ENCODE measurements at places on chromosomes 2 and 18. TPM values are rescaled to one million over a fixed set of nuclear protein-coding genes. Genes with fewer than 3 reads are reported as not detected.

Gene SERPINB13
- total RNA-seq: not detected

Gene GPBAR1
- total RNA-seq: 0.65 TPM

Gene SLC16A14
- total RNA-seq: 1.8 TPM

Gene GYPC
- total RNA-seq: 22.3 TPM

Gene SERPINB4
- total RNA-seq: 0.35 TPM

Gene APOB
- not detected for total RNA-seq

Gene B3GNT7
- total RNA-seq: 4.0 TPM

Gene ITGA6
- 84.9 TPM for total RNA-seq

Gene GPN1
- total RNA-seq: 76.8 TPM

Gene ATOH8
- 12.9 TPM for total RNA-seq

Gene TPO
- not detected for total RNA-seq

Gene DSG1
- not detected for total RNA-seq

Gene LOXHD1
- total RNA-seq: not detected

Gene LYG2
- not detected for total RNA-seq

Gene ACMSD
- total RNA-seq: 3.3 TPM

Gene RNU2-63P
- total RNA-seq: not detected

Gene TDRD15
- not detected for total RNA-seq

Gene IL36G
- total RNA-seq: not detected

Gene NETO1
- 4.9 TPM for total RNA-seq

Gene LYPD6
- total RNA-seq: 1.6 TPM

Gene ANKRD30BL
- total RNA-seq: not detected

Gene NFATC1
- total RNA-seq: 1.1 TPM

Gene CARF
- total RNA-seq: 9.2 TPM

Gene CHST9
- 4.5 TPM for total RNA-seq

Gene RSAD2
- total RNA-seq: 0.20 TPM

Gene IL1RL1
- total RNA-seq: 4.3 TPM

Gene DUSP19
- 0.87 TPM for total RNA-seq

Gene CDC42EP3
- total RNA-seq: 33.2 TPM

Gene KIAA1328
- 5.4 TPM for total RNA-seq

Gene C2orf66
- total RNA-seq: not detected

Gene CTAGE1
- total RNA-seq: not detected

Gene REG1A
- not detected for total RNA-seq

Gene BMP10
- not detected for total RNA-seq

Gene ADAM17
- total RNA-seq: 71.5 TPM
